HS-27A (cell line): ENCODE measurements at places on chromosomes 2 and 18.

GRCh38 chr18:45108754-45109153 lies 428.1 kb downstream of the SETBP1 start:
- no peak for DNase-seq

DNA sequence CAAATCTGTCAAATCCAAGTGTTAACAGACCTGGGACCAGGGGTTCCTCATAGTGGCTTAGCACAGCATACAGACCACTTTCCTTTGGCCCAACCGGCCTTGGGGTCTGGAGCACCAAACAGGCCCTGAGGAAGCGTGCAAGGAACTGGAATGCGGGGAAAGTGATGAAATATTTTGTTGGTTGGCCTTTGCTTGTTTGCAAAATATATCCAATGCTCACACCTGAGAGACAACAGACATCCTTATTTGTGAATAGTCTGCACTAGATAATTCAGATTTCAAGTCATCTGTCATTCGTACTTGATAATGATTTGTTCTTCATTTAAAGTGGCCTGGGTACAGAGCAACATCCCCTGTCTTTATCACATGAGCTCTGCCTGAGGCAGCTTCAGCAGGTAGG lies 43.5 kb downstream of the ABCG8 start:
- no peak for DNase-seq

DNA sequence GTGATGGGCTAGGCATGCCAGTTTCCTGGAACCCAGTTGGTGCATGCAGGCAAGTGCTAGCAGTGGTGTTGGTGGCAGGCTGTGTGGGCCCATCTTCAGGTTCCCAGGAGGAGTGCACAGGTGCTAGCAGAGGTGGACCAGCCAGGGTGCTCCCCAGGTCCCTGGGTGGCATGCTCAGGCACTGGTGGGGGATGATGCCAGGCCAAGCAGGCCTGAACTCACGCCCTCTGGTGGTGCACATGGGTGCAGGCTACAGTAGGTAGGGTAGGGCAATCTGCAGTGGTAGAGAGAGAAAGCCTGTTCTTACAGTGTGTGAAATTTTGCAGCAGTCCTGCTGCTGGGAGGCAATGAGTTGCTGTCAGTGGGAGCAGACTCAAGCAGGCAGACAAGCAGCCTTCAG lies 1651.8 kb downstream of the DPP10 start:
- no peak for DNase-seq

GRCh38 chr2:122029456-122029855 lies 274.0 kb downstream of the TSN start:
- no peak for DNase-seq

DNA sequence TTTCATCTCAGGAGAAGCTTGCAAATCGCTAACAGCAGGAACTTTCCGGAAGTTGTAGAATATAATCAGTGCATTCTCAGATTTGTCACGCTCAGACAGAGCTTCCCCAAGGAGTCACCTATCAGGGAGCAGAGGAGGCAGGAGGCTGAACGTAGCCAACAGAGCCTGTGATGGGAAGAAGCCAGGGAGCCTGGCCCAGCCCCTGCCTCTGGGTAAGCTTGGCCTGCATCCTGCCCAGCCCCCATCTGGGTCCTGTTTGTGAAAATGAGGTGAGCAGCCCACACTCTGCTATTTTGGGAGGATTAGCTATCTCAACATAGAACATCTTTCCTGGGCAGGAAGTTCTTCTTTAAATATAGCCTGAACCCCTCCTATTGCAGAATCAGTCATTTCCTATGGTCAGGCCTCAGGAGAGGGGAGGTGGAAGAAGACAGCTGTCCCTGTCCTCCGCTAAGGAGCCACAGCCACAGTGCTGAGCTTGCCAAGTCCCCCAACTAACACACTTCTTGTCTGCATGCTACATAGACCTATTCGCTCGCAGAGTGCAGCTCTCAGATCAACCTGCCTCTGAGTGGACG lies 19.2 kb upstream of the PKDCC start:
- DNase-seq: no peak

DNA sequence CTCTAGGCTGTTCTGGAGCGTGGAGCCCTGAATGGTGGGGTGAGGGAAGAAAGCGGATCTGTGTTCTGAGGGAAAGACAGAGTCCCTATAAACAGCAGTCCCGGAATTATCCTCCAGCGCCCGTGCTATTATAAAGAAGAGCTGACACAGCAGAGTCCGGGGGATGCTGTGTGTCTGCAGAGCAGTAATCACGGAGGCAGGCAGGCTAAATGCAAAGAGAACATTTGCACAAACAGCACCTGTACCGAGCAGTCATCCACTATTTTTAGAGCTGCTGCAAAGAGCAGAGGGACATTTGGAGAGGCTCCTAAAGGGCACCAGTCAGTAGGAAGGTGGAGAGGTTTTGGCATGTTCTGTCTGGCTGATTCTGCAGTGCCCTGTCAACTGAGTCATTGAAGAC lies 293.8 kb upstream of the SLC14A2 start:
- DNase-seq: no peak

GRCh38 chr2:198376677-198377076 lies 572.3 kb downstream of the PLCL1 start:
- DNase-seq: no peak

- DNase-seq: no peak
Measured at GRCh38 chr2:120602251-120602650, 133.4 kb upstream of the GLI2 start.

DNA sequence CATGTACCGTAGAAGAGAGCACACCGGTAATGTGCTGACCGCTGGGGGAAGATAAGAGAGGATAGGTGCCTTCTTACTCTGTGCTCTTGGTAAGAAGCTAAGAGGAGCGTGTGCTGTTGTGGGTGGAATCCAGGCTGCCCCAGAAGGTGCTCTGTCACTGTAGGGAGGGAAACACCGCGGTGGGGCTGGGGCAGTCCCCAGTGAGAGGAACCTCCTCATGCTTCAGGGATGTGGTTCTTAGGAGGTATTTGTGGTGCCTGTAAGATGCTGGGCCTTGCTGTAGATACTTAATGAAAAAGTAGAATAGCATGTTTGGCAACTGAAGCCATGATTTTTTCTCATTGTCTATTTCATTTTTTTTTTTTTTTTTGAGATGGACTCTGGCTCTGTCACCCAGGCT lies 1.1 kb downstream of the COLEC11 start:
- DNase-seq: no peak

DNA sequence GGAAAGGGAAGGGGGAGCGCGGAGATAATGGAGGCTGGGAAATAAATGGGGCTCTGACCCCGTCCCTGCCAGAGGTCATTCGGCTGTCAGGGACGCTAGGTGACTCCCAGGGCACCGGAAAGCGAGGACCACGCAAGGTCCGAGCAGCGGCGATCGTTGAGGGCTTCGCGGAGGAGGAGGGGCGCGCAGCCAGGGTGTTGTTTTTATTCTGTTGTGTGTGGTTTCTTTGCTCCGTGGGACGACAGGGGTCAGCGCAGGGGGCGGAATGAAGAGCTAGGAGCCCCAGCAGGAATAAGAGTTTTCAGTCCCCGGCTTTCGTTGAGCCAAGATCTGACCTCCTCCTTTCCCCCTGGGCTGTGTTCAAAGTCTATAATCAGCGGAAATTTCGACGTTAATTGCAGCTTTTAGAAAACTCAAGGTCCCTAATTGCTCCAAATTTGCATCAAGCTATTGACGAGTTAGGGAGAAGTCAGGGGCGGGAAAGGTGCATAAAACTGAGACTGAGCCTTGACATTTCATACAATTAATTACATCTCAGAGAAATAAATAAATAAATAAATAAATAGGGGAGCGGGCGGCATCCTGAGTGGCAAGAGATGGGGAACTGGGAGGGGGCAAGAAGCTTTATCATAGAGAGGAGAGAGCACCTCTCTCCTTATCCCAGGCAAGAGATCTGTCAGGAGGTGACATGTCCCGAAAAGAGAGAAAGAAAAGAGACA lies 2.2 kb downstream of the GAD1 start:
- no peak for DNase-seq

- DNase-seq: no peak
Measured at GRCh38 chr2:32523686-32524085, 104.2 kb upstream of the TTC27 start.

DNA sequence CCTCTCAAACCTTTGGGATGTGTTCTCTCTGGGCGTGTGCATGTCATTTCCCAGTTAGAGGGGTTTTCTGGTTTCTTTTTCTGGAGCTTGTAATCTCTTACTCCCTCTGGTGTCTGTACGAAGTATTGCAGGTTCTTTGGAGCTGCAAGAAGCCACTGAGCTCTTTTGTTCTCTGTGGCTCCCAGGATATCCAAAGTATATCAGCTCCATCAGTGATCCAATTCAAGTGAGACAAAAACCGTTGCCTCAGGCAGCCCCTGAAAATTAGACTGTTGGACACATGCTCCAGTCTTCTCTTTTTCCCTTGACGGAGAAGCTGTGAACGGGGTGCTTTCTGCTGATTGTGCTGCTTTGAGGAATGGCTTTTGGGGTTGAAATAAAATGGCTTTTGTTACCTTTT lies 59.0 kb upstream of the LDLRAD4 start:
- peak; percentile 47 for DNase-seq

DNA sequence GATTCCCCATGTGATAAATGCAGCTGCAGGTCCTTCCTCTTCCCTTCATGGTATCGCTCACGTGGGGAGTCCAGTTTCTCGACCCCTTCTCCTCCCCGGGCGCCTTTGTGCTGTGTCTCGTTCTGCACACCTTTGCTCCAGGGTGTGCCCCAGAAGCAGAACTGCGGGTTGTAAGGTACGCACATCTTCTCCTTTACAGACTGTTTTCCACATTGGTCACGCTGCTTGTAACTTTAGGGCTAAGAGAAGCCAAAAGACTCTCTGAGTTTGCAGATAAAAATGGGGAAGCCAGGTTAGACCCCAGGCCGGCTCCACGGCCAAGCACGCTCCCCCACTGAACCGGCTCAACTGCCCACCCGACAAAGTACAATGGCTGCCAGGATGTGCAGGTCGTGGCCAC lies 45.9 kb upstream of the TFCP2L1 start:
- no peak for DNase-seq
